ENCODE measurements at places on chromosomes 5 and 9.

- DNase-seq, result no peak
Observed at GRCh38 chr9:92393686-92394085, 10.7 kb downstream of the OGN start.

- no peak for DNase-seq
Observed at GRCh38 chr5:35685161-35685560, 67.5 kb downstream of the SPEF2 start.

DNA sequence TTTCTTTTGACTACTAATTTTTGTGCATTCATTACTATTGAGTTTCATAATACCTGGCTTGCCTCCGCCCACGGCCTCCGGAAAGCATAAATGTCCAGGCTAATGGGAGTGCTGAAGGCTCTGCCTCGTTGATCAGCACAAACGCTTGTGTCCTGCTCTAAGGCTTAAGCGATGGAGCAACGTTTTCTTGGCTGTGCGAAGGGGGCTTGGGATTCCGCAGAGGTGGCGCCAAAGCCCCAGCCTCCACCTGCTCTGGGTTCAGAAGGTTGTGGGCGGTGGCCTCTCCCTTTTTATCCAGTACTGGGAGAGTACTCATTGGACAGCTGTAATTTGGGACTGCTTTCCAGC lies 19.7 kb downstream of the ANXA2R start:
- DNase-seq, result no peak

- no peak for DNase-seq
Observed at GRCh38 chr5:56088431-56088949, 93.7 kb upstream of the IL6ST start.

DNA sequence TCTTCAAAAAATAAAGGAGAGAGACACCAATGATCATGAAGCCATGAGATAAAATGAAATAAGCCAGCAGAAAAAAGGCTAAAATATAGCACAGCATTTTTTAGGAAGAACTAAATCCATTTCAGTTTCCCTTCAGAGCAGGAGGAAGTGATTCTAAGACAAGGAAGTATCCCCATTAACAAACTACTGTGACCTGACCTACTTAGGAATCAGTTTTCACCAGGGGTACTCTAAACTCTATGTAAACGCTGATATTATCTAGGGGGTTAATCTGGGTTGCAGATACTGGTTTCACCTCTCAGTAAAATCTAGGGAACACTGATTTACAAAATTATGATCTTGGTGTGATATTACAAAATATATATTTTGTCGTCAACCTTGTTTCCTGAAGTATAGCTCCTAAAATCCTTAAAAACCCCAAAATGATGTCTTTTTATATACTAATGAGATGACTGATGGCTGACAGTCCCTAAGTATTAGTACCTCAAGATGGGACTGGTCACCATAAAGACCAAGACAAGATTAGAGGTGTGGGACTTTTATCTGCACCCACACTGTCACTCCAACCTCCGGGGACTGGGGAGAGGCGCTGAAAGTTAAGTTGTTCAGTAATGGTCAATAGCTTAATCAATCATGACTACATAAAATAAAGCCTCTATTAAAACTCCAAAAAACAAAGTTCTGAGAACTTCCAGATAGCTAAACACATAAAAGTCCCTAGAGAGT lies 2.9 kb upstream of the FNBP1 start:
- DNase-seq, result no peak

GRCh38 chr5:139265001-139265400 lies 28.5 kb upstream of the MATR3 start:
- no peak for DNase-seq

DNA sequence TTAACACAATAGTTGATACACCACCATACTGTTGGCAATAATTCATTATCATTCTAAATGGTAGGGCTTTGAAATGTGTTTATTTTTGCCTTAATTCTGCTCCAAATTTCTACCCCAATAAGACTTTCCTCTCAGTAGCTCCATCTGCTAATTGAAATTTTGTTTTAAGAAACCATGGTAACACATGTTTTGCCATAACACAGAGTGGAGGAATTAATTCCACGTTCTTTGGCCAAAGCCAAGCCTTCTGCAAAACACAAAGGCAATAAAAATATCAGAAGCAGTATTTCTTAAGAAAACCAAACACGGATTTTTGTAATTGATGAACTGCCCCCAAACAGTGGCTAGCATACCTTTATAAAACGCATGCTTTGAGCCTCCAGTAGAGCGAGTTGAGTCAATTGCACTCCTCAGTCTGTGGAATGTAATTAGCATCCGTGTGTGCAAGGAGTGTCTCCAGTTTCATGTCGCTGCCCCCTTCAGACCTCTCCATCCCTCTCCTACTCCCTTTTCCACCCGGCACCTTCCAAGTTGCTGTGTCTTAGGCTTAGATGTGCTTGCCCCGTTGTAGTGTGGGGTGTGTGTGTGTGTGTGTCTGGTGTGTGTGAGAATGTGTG lies 58.2 kb upstream of the CKS2 start:
- DNase-seq, result peak; percentile 19

DNA sequence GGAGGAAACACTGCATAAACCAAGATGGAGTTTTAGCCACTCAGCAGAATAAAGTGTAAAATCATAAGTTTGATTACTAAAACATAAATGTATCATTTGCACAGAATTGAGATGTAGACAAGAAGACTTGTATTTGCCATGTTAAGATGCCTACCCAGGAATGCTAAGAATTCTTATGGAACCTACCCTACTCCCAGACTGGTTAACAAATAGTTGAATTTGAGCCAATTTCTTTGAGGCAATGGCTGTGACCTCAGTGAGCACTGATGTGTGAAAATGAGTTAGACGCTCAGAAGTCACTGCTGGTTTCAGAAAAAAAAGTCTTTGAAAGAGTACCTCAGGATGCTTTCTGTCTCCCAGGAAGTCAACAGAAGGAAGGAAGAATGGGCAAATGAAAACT lies 95.6 kb downstream of the ESM1 start:
- peak; percentile 70 for DNase-seq

DNA sequence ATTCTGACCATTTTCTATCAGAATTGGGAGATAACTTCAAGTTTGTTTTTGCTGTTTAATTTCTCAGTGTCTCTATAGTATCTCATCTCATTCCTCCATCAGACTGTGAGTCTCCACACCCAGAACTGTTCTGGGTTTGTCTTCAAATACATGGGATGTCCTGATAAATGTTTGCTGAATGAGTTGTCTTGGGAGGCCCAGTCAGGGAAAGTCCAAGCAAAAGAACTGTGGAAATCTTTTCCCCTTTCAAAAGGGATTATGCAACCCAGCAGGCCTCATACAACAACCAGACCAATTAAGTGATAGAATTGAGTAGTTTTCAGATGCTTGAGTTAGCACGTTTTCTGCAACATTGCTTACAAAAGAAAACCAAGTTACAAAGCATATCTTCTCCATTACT lies 324.4 kb downstream of the BRINP1 start:
- peak; percentile 41 for DNase-seq

GRCh38 chr5:180718810-180719453 lies 20.9 kb downstream of the OR2Y1 start:
- peak; percentile 65 for DNase-seq

DNA sequence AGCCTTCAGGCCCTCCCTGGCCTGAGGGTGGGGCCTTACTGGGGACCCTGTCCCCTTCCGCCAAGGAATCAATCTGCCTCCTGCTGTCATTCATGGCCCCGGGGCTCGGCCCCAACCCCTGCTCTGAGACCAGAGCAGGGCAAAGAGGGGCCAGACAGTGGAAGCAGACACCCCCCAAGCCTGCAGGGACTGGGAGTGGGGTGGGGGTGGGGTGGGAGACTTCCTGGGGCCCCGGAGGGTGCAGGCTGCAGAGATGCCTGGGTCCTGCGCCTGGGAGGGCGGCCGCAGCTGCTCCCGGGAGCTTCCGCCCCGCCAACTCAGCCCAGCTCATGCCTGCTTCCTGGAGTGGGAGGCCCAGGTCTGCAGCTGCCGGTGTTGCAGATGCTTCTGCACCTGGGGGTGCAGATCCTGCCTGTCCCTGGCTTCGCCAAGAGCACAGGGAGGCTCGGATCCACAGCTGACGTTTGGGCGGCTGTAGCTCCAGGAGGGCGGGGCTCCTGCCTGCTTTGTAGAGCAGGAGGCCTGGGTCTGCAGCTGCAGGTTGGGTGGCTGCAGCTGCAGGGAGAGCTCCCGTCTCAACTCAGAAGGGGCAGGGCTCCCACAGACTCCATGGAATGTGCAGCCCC lies 6.2 kb downstream of the KIF4B start:
- DNase-seq, result no peak

GRCh38 chr5:55583578-55583977 lies 48.8 kb upstream of the PLPP1 start:
- no peak for DNase-seq

DNA sequence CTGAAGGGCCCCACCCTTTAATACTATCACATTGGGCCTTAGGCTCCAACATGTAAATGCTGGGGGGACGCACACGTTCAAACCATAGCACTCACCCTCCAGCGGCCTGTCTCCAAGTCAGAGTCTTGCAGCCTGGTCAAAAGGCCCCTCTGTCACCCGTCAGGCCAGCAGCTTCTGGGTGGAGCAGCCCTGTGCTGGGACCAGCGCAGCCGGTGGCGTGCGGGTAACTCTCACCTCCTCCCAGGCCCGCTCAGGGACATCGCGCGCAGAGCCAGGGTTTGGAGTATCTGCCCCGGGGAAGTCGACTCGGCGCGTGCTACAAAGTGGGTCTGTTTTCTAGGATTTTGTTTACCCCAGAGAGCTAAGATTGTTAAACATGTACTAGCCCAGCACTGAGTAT lies 93.0 kb upstream of the COL5A1 start:
- DNase-seq, result no peak

DNA sequence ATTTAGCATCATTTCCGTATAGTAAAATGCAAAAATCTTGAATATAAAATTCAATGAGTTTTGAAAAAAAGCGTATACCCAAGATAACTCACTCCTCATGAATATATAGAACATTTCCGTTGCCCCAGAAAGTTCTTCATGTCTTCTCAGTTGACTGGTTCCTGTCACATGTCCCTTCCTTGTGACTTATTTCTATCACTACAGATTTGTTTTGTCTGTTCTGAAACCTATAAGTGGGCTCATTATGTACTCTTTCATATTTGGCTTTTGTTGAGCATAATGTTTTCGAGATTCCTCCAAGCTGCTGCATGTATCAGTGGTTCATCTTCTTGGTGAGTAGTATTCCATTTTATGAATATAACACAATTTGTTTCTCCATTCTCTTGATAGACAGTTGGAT lies 11.0 kb upstream of the HACD4 start:
- no peak for DNase-seq

DNA sequence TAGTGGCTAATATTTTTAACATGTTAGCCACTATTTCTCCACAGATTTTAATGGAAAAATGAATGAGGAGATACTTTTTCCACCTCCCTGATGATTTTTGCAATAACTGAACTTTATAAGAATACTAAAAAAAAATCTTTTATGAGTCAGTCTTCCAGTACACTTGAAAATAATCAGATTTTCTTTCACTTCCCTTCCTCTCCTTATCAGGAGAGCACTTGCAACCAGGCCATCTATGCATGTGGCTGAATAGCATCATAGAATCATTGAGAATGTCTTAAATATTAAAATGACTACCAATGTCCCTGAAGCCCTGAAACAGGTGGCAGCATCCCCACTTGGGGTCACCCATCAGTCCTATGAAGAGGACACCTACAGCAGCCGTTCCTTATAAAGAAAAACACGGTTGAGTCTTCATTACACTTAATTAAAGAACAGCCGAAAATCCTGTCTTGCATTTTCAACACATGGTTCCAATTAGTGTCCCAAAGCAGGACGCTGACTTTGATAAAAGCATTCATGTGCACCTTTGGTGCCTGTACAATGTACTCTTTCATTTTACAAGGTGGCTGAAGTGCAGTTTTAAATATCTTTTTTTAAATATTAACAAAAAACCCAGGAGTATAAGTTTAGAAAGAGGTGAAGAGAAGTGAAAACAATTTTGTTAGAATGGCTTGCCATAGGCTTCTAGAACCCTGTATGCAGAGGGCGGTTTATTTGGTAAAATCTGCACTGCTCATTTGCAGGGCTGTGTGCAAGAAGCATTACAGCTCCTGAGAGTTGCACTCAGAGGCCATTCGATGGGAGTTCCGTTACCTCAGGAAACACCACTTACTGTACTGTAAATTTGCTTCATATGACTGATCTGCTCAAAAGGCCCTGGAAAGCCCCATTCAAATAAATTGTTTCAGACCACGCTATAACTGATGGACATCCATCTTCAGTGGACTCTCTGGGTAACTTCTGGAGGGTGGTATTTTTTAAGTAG lies 106.9 kb upstream of the VCAN start:
- no peak for DNase-seq

GRCh38 chr9:79107911-79108676 lies 463.7 kb upstream of the TLE4 start:
- DNase-seq, result no peak

DNA sequence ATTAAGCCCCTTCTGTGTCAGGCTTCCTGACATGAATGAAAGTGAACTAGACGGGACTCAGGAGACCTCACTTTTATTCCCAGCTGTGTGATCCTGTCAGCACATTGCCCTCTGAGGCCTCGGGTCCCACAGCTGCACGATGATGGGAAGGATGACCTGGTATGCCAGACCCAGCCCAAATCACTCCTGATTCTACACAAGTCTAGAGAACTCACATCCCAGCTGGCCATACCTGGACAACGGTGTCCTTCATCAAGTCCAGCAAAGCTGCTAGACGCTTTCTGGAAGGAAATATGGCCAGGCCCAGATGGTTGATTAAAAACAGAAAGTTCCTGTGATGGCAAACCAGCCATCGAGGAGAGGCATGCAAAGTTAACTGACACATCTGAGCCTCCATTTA lies 118.0 kb upstream of the FSTL4 start:
- DNase-seq, result no peak

GRCh38 chr5:44708602-44709001 lies 100.1 kb upstream of the MRPS30 start:
- no peak for DNase-seq

- DNase-seq, result peak; percentile 59
Observed at GRCh38 chr9:96448546-96449170, 1.3 kb upstream of the HABP4 start.

- DNase-seq, result no peak
Observed at GRCh38 chr5:21661184-21661583, 1192.0 kb downstream of the CDH12 start.

- peak; percentile 78 for DNase-seq
Observed at GRCh38 chr5:126002222-126002897, 420.8 kb upstream of the GRAMD2B start.

- no peak for DNase-seq
Observed at GRCh38 chr5:67536866-67537265, 340.3 kb upstream of the CD180 start.

DNA sequence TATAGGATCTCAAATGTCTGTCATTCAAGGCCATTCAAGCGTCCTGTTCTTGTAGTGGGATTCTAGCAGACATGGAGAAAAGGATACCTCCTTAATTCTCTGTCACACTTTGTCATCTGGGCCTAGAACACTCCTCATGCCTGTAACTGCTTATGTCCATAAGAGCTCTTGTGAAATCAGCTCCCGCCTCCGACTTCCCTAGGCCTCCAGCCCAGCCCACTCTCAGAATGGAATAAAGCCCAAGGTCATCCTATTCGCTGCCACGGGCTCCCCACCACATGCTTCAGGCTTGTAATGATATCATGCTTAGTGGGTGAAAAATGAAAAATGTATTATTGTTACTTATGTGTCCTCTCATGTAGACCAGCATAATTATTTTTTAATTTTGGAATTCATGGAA lies 632.5 kb downstream of the ISL1 start:
- DNase-seq, result no peak

- peak; percentile 41 for DNase-seq
Observed at GRCh38 chr9:128787659-128788058, 606 bp downstream of the TBC1D13 start.

Measured in eye (tissue), 1 donor.